ENCODE measurements at places on chromosomes 4 and X.
A peak's percentile ranks its signal among the peaks of the same experiment; 100 is the strongest.

GRCh38 chrX:155211208-155211607 lies 5.1 kb upstream of the VBP1 start:
- DNase-seq: no peak

DNA sequence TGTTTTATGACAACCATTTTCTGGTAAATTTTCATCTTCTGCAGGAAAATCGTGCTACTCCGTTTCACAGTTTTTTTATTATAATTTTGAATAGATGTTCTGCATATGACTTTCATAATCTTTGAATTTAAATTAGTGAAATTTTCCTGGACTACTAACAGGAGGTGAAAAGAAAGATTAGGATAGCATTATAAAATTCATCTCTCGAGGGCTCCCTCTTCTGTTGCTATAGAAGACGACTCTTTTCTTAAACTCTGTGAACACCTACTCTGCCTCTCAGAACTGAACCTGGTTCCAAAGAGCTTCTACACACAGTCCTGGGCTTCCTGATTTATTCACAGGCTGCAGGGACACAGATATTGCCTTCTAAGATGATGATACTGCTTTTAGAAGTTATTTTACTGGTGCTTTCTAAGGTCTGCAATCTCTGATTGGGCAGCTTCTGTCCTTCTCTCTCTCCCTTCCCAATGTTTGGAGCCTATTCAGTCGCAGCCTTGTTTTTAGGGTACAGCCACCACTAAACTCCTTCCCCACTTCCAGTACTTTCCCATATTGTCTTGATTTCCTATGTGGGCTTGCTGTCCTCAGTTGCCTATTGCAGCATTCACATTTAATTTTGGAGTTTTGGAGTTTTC lies 10.1 kb upstream of the SAP30 start:
- DNase-seq: no peak

DNA sequence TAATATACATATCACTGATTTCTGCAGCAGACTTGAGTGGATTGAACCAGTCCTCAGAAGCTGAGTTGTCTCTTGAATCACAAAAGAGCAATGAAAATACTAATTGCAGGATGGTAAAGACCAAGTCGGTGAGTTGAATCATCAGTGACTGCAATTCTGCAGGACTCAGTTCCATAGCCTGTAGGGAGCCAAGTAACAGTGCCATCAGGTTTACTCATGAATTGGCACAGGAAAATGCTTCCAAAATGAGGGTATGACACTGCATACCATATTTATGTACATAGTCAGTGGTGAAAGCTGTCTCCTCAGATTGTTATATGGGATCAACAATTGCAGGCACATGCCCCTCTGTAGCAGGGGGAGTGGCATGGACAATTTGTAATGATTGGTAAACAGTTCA lies 192.8 kb downstream of the CCNG2 start:
- DNase-seq: peak; percentile 17

GRCh38 chrX:109672239-109672638 lies 47.3 kb upstream of the KCNE5 start:
- DNase-seq: no peak

DNA sequence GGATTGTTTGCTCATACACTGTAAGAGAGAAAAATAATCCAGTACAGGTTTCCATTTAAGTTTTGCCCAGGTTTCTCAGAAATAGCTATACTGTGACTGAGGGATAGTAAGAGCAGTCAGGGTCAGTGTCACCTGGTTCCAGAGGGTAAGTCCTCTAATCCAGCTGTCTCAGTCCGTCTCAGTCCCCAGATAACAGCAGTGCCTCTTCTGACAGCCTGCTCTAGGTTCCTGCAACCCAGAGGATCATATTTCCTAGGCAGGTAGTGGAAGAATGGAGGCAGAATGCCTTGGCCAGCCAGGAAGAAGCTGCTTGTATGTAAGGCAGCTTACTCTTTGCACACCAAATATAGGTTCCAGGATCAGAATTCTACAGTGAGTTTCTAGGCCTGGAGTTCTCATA lies 22.6 kb upstream of the GNRHR start:
- no peak for DNase-seq

DNA sequence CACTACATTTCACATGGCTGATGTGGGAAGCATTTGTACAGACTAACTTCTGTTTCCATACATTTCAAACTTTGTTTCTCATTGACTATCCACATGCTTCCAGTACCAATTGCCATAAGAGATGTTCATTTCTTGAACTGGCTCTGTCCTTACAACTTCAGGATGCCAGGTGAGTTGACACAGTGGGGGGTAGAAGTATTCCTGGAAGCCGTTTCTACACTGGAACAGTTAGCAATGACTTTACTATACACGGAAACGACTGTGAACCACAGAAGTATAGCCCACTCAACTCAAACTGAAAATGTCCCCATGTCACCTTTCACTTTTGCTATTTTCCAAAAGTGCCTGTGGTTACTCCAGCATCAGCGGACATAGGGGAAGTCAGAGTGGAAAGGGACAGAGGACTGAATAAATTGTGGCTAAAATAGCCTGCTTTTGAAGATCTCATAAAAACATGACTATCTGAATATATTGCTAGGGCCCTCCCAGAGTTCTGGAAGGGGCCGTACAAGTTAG lies 38.0 kb upstream of the DSPP start:
- no peak for DNase-seq

DNA sequence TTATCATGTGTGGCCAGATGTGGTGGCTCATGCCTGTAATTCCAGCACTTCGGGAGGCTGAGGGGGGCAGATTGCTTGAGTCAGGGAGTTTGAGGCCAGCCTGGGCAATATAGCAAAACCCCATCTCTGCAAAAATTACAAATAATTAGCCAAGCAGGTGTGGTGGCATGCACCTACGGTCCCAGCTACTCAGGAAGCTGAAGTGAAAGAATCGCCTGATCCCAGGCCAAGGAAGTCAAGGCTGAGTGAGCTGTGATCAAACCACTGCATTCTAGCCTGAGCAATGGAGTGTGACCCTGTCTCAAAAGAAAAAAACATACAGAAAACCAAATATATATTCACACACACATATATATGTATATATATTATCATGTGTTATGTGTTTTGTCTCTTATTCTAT lies 15.0 kb downstream of the APELA start:
- DNase-seq: no peak

Measured in large intestine (tissue), 12 donors.